Activated CD4-positive, alpha-beta T cell treated with anti-CD3 and anti-CD28 coated beads, Interleukin-2, Interleukin-6, amounts not matched to agents 100 ng/mL and 50 ng/mL, durations not matched to agents 16 hours and 8 hours (primary cell): ENCODE measurements at places on chromosomes 16 and 17.

DNA sequence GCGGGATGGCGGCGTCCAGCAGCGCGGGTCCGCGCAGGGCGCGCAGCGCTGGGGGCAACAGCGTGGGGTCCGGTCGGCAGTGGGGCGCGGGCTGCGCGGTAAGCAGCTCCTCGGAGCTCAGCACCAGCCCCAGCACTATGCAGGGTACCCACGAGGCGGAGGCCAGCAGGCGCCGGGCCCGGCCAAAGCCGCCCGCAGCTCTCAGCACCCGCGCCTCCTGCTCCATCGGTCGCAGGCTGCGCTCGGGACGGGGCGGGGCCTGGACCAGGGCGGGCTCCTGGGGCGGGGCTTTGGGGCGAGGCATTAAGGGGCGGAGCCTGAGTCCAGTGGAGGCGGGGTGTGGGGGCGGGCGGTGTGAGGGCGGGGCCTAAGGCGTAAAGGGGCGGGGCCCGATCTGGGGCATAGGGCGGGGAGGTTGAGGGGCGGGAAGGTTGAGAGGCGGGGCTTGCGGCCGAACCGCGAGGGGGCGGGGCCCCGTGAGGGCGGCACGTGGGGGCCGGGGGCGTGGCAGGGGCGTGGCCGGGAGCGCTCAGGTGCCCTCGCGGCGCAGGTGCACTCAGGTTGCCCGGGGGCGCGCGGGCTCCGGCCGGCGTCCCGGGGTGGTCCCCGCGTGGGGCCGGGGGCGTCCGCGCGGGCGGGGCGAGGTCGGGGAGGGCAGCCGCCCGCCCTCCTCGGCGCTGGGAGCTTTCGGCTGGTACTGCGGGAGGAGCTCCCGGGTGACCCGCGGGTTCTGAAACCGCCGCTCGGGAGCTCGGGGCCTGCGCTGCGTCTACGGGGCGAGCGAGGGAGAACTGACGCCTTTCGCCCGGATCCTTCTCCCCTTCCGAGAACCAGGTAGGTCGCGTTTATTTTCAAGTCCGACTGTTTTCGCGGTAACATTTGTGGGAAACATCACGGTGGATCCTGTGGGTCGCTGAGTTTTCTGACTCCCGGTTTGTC, 1.4 kb upstream of the SLC22A31 start:
- peak; percentile 88 for DNase-seq

DNA sequence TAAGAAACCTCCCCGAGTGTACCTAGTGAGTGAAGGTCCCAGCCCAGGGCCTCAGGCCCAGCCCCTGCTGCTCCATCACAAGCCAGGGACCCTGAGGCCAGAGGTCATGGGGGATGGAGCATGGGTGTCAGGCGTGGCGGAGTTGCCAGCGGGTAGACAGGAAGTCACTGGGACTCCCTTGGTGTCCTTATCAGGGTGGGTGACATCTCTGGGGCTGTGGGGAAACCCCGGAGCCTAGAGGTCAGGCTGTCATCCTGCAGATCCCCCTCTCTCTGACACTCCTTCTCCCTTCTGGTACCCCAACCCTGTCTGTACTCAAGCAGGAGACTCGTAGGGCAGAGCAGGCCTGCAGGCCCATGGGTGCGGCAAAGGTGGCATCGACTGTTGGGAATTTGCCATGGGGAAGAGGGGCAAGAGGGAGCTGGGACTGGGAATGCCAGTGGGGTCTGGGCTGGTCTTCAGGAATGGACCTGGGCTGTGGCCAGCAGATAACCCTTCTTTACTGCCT, 10.8 kb upstream of the ADGRG1 start:
- DNase-seq = no peak

- DNase-seq = no peak
These were observed 60.9 kb downstream of the MYO18A start for GRCh38 chr17:29119265-29119664.

- DNase-seq = no peak
These were observed 10.9 kb downstream of the ZNF200 start for GRCh38 chr16:3223913-3224515.

DNA sequence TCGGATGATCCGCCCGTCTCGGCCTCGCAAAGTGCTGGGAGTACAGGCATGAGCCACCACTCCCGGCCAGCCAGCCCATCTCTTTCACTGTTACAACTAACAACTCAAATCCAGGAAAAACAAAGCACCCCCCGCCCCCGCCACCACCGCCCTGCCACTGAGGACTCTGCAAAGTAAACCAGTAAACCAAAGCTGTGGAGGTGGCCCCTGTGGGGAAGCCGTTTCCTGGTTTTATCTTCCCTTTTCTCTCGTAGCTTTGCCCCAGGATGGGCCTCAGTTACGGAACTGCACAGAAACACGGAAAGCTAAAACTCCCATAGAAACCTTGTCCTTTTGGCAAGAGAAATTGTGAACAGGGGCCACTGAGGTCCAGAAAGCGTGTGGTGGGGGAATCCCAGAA, 17.5 kb downstream of the CHMP6 start:
- DNase-seq = no peak

DNA sequence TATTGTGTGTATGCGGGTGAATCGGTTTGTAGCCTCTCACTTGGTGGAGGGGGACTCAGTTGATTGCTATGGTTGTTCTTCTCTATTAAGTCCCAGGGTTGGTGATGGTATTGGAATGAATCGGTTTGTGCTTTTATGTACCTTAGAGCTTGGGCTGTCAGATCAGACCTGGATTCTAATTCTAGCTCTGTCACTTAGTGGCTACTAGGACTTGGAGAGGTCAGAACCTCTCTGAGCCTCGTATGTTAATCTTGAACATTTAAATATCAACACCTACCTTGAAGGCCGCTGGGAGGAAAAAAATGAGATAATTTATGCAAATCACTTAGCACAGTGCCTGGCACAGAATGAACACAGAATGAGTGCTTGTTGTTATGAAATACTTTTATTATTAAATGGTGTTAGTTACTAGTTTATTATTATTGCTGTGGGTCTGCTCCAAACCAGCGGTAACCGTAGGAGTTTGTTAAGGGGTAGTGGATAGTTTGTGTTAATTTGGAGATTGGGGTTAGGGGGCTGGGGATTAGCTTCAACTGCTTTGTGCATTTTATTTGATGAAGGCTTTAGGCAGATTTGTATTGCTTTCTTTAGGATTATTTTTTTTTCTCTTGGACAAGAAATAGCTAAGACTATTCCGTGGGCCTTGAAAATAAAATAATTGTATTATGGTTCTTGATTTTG, 3.5 kb downstream of the KDM6B start:
- peak; percentile 34 for DNase-seq

DNA sequence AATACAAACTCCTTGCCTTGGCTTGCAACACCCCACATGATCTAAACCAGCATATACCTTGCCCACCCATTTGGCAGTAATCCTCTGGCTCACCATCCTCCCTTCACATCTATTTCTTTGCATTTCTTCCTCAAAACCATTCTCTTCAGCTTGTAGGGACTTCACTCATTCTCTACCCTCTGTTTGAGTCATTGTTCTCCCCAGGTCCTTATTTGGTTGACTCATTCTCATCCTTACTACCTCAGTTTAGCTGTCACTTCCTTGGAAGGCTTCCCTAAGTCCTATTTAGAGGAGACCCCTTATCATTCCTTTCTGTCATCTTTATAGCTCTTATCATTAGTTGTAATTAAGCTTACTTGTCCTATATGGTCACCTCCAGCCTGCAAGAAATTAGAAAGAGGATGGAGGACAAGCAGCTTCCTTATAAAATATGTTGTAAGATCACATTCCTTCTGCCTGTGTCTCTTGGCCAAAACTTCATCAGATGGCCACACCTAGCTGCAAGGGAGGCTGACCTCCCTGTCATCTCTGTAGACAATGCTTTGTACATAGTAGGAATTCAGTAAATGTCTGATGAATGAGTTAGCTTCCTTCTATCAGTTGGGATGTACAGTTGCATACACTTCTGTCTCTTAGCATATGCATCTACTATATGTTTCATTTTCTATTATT, 1.7 kb downstream of the TTC19 start:
- peak; percentile 56 for DNase-seq

DNA sequence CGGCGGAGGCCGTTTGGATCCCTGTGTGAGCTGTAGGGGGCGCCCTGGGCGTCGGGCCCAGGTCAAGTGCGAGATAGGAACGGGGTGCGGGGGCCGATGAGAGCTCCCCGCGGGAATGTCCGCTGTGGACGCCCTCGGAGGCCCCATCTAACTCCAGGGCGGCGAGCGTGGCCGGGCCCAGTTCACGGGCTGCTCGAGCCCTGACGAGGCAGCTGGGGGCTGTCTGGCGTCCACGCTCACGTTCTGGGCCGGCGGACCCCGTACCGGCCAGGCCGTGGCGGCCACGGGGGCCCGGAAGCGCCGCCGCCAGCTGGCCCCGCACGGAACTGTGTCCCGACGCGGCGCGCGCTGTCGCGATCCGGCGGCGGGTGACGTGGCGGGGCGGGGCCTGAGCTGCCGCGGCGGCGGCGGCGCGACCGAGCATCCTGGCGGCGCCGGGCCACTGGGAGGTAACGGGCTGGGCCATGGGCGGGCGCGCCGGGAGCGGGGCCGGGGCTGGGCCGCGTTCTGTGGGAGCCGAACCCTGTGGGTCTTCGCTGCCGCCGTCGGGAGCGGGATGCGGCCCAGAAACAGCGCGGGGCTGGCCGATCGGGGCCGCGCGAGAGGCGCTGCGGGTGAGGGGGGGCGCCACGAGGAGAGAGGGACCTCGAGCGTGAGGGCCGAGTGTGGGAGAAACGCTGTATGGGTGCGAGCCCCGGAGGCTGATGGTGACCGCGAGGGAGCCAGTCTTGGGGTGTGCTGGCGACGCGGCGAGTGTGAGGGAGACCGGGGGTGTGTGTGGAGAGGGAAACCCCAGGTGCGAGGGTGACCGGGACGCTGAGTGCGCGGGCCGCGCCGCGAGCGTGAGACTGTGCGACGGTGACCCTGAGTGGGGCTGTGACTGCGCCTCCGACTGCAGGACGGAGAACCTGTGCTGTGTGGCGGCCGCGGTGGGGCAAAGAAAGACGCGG, at the start of gene SLC7A6:
TSS of gene SLC7A6 (plus strand) at position 399 of the 950 bp plus-strand sequence. CDS start 10,201 bp downstream, outside the sequence.
- DNase-seq = peak; percentile 91

- DNase-seq = no peak
These were observed 73.5 kb downstream of the GTF3C1 start for GRCh38 chr16:27476240-27476639.

GRCh38 chr16:57720142-57720575, 15.4 kb upstream of the KATNB1 start:
- DNase-seq = peak; percentile 60

GRCh38 chr16:11738742-11739544, 3.7 kb downstream of the TXNDC11 start:
- peak; percentile 58 for DNase-seq

- peak; percentile 32 for DNase-seq
These were observed 935 bp downstream of the USP32 start for GRCh38 chr17:60390925-60391470.

- no peak for DNase-seq
These were observed 37.1 kb upstream of the DOC2B start for GRCh38 chr17:218432-219110.

DNA sequence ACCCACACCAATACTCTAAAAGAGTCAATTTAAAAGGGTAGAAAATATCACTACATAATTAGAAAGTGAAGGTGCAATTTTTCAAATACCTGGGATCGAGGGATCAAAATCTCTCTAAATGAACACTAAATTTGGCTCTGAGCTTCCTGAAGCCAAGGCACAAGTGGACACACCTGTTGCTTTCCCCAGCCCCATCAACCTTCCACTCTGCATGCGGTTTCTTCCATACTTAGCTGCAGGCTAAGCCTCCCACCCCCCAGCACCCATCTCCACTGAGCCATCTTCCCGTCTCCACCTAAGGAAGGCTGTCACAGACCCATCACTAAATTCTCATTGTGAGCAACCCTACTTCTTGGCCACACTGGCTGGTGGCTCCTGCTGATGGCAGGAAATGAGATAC, 30.5 kb downstream of the TXNDC11 start:
- DNase-seq = no peak

DNA sequence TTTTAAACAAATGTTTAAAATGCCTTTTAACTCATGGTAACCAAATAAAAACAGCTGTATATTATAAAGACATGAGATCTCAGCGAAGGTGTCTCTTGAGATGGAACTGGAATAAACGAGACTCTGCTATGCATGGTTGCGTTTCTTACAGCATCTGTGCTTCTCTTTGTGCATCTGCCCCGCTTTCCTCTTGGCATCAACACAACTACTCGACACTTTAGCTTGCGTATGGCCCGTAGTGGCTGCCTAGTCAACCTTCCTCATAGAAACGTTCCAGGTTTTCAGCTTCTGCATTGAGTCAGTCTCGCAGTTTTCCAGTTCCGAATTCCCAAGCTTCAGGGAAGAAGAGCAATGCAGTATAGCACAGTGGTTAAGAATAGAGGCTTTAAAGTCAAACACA, 214.9 kb downstream of the CEP112 start:
- DNase-seq = no peak

DNA sequence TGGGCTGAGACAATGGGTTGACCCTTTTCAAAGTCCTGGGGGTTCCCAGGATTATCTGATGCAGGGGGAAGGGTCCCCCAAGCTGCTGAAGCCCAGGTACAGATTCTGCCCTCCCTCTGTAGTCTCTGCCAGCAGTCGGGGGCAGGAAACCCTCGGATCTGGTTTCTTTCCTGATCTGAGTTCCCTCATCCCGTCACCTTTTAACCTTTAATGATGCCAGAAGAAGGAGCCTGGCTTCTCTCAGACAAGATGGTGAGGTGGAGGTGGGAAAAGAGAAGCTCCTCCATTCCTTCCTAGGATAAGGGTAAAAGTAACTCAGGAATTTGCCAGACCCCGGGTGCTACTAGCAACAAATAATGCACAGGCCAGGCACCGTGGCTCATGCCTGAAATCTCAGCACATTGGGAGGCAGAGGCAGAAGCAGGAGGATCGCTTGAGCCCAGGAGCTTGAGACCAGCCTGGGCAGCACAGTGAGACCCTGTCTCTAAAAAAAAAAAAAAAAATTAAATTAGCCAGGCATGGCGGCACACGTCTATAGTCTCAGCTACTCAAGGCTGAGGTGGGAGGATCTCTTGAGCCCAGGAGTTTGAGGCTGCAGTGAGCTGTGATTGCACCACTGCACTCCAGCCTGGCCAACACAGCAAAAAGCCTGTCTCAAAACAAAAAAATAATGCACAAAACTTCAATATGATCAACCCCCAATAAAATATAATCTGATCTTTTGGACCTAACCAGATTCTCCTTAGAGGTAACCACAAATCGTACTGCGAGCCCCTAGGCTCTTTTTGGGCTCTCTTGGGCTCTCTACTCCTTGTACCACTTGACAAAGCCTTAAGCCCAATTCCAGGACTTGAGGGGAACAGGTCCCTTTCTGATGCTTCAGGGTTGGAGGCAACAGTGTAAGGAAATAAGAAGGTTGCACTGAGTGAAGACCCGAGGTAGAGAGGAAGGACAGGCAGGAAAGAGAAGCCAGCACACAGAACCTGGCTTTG, 5.7 kb downstream of the CDC42EP4 start:
- DNase-seq = no peak

DNA sequence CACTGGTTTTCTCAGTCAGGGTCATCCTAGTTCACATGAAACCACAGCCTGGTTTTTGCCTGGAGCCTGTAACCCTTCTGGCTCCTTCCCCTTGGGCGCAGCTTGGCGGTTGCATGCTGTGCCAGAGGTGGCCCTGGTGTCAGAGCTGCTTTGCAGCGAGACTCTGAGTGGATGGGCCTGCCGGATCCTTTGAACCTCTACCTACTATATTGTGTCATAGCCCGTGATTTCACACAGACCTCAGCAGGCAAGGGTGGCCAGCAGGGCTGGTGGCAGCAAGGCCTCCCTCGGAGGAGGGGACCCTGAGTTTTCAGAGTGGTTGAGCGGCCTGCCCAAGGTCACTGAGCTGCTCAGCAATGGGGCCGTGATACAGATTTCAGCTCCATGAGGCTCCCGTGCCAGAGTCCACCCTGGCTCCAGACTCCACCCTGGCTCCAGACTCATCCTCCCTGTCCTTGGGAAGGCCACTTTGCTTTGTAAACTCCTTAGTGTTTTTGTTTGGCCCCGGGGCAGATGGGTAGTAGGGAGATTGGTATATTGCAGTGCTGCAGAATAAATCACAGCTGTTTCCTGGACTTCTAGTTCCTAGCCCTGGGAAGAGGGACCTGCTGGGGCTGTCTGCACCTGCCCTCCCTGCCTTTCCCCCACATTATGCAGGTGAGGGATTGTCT, 9.7 kb downstream of the MPRIP start:
- DNase-seq = no peak
